ENCODE measurements at places on chromosomes 2 and 18. TPM values are rescaled to one million over a fixed set of nuclear protein-coding genes. Genes with fewer than 3 reads are reported as not detected.

DNA sequence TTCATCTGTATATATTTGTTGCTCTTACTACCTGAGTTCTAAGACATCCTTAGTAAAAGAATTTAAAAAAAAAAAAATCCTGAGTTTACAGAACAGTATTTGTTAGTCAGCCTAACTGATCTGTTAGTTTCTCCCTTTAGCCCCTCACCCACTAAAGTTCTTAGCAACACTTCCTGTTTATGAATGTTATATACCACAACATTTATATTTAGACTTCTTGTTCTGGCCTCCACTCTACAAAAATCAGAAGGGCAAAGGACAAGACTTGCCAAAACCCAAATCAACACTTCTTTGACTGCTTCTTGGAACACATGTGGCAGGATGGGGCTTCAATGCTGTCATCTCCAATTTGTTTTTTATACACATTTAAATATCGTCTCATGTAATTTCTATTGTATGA is 71.1 kb downstream of the MGAT5 start:
- DNase-seq: peak; percentile 28

GRCh38 chr2:165952085-165952484 is 1.5 kb downstream of the TTC21B start:
- no peak for DNase-seq

DNA sequence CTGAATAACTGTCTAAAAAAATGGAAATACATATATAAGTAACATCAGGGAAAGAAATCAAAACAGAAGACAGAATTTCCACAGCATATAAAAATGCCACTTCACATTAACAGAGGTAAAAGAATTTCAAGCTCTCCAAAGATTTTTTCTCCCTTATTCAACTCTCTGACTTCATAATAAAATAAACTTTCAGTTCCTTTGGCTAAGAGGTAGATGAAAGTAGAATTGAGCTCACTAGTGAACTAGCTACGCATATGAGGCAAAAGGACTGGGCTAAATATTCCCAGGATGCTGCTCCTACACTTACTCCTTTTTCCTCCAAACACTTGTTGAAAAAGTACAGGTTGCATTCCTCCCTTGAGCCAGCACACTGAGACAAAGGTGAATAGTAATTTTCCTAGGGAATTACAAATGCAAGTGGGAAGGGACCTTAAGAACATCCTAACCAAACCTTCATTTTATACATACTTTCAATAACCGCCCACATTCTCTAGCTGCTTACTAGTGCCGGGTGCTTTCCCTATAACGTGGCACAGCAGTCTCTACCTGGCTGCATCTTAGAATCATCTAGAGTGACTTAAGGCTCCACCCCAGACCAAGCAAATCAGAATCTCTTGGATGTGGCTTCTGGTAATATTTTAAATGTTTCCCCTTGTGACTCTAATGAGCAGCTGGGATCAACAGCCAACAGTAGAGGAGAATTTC is 136.6 kb downstream of the MTCL1 start:
- no peak for DNase-seq

DNA sequence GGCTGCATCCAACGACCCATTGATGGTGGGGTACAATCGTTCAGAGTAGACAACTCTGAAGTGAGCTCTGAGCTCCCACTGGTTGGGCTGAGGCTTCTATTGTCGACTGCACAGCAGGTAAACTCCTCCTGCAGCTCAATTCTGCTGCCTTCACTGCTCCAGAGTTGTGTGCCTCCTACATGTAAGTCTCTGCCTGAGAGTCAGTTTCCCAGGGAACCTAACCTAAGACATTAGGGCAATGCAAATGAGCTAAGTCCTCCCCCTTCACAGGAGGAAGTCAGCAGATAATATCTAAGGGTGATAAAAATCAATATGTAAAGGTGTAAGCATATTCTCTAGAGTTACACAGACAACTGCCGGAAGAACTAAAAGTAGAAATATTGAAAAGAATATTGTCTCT is 22.5 kb upstream of the ACYP2 start:
- no peak for DNase-seq

- DNase-seq: no peak
Observed at GRCh38 chr2:188668017-188668680, 306.0 kb upstream of the COL3A1 start.

DNA sequence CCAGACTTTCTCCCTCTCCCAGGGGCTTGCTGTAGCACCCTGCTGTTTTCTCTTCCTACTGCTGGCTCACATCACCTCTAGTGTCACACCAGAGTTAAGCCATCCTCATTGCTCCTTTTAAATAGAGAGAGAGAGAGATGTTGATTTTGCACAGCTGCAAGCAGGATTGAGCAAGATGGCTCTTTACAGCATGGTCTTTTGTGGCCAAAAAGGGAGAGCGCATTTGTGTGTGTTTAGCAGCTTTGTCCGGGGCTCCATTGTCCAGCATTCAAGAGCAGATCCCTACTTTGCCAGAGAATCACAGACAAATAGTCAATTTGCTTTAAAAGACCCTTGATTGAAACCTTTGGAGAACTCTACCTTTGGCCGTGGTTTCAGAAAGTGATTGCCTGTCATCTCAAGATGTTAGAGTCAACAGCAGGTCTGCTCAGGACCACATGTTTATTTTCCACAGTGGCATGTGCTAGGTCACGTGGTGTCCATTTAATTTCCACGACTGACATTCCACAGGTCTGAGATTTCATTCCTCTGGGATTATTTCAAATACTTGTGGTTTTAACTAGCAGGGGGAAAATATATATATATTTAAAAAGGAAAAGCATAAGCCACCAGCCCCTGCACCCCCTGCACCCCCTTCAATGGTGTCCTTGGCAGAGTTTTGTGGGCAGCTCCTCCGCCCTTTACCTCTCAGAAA is 359.9 kb upstream of the SLC14A2 start:
- DNase-seq: no peak

GRCh38 chr2:246489-247144 is 17.2 kb downstream of the SH3YL1 start:
- peak; percentile 45 for DNase-seq

The RNU2-63P gene
- not detected for polyA plus RNA-seq

The UPP2 gene
- 7.2 TPM for polyA plus RNA-seq

The DPP10 gene
- polyA plus RNA-seq: 8.5 TPM

DNA sequence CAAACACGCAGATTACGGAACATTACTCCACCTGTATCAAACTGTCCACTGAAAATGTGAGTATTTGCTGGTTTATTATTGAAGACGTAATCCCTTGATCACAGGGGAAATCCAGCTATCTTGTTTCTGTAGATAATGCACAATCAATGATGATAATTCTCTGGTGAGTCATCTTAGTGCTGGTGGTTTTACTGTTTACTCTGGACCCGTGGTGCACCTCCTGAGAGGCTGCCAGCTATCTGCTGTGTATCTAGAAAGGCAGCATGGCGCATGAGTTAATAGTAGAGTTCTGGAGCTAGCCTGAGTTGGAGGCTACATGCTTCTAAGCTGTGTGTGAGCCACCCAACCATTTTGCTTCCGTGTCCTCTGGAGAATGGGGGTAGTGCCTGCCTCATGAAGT is 6.5 kb downstream of the NCAPH start:
- no peak for DNase-seq

GRCh38 chr2:46865181-46865970 is 50.2 kb downstream of the MCFD2 start:
- no peak for DNase-seq

GRCh38 chr2:127985026-127985734 is 42.7 kb downstream of the SAP130 start:
- DNase-seq: no peak

- no peak for DNase-seq
Observed at GRCh38 chr2:222864296-222864695, 3.5 kb downstream of the ACSL3 start.
